ENCODE measurements at places on chromosomes 2 and 18.

GRCh38 chr2:3051266-3051665 lies 326.4 kb downstream of the EIPR1 start:
- no peak for DNase-seq

DNA sequence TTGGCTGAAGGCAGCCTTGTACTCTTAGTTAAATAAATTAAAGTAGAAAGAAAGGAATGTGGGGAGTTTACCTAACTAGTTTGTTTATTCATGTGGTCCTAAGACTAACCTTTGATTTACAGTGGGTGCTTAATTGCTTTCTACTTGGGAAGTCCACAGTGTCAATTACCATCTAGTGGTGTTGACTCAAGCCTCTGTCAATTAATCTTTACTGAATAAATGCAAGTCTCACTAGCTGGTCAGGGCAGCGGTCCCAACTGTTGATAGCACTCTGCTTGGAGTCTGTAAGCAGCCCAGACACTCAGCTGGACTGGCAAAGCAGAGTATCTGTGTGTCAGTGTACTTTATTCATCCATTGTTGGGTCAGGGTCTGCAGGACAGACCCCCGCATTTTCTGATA lies 15.8 kb downstream of the ZNF514 start:
- DNase-seq: no peak

- DNase-seq: no peak
Measured at GRCh38 chr18:36441426-36442240, 144.1 kb downstream of the FHOD3 start.

DNA sequence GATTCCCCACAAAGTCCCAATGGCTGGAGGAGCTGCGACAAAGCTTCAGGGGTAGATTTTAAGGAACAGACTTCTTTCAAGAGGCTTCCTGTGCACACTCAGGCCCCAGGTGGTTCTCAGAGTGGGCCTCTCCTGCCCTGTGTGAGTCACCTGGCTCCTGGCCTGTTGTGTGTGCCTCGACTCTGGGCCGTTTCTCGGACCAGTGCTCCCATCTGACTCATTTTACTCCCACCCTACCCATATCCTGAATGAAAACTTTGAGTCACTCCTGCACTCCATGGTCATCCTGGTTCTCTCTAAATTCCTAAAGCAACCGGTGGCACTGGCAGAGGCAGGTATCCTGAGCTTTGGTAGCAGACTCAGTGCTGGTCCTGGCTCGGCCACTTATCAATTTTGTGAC lies 84.1 kb downstream of the CELF4 start:
- no peak for DNase-seq

- DNase-seq: peak; percentile 30
Measured at GRCh38 chr2:62303788-62304187, 107.9 kb downstream of the B3GNT2 start.

DNA sequence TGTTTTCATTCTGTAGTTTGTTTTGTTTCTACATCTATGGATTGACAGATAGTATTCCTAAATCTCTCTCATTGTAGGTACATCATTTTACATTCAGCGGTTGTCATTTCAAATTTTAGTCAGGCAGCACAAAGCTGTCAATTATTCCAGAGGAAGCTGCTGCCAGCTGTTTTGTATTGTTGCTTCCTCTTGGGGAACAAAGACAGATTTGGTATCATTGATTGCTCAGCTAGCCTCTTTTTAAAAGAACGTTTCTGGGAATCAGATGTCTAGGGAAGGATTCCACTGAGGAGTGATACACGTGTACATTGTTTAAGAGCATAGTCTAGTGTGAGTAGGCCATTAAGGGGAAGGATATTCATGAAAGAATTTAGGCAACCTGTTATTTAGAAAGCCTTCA lies 145.8 kb downstream of the AGPS start:
- no peak for DNase-seq

GRCh38 chr2:48015421-48015820 lies 109.1 kb upstream of the FBXO11 start:
- DNase-seq: no peak

- no peak for DNase-seq
Measured at GRCh38 chr18:12449051-12449785, 41.5 kb downstream of the PRELID3A start.

GRCh38 chr2:159531475-159531874 lies 84.9 kb downstream of the BAZ2B start:
- DNase-seq: no peak

DNA sequence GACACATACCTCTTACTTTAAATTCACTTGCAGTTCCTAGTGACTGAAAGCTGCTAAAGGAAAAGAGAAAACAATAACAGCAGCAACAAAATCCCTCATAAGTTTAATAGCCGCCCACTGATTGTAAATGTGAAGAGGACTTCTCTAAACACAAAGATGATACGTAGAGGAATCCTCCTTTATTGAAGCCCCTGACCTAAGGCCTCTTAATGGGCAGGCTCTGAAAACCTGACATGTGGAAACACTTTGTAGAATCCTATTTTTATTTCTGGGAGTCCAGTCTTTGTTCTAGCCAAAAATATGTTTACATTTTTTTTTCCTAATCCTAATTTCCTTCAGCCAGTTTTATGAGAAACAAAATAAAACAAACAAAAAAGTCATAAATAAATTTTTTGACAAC lies 1277.7 kb upstream of the CELF4 start:
- no peak for DNase-seq

- peak; percentile 76 for DNase-seq
Measured at GRCh38 chr2:64945973-64946768, 43.0 kb upstream of the SLC1A4 start.

DNA sequence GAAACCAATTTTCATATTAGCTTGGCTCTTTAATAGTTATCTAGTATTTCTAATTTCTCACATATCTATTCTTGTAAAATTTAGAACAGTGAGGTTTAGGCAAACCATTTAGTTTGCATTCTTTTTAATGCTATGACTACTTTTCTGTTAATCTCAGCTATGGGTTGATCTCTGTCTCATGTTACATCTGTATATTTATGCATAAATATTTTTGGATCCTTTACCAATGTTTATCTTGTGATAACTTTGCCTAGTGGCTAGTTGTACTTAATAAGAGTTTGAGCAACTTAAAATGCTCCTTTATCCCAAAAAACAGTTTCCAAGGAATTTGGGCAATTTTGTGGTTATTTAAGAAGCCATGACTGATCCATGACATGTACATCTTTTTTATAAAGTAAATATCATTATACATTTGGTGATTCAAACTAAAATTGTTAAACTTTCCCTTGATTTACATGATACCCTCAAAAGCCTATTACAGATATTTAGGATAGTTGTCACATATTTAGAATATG lies 86.3 kb downstream of the R3HDM1 start:
- DNase-seq: no peak

GRCh38 chr2:36449213-36449612 lies 93.6 kb downstream of the CRIM1 start:
- DNase-seq: no peak

- no peak for DNase-seq
Measured at GRCh38 chr2:64126601-64127000, 17.6 kb downstream of the PELI1 start.

DNA sequence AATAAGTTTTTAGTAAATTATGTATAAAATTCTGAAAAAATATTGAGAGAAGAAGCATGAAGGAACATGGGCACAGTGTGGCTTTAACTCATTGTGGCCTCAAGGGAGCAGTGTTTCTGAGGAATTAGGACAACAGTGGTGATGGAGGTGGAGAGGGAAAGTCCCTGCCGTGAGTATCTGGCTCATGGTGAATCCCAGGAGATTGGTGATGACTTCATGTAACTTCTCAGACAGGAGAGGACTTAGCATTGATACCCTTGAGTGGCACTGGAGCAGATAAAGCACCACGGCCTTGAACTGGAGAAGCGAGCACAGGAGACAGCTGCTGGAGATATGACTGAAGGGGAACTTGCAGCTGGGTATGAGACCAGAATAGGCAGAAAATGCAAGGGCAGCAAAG lies 35.0 kb upstream of the LRP1B start:
- DNase-seq: no peak

- DNase-seq: peak; percentile 28
Measured at GRCh38 chr2:174699993-174700766, 64.1 kb downstream of the CHRNA1 start.

- peak; percentile 83 for DNase-seq
Measured at GRCh38 chr2:73985308-73986084, 786 bp downstream of the TET3 start.

DNA sequence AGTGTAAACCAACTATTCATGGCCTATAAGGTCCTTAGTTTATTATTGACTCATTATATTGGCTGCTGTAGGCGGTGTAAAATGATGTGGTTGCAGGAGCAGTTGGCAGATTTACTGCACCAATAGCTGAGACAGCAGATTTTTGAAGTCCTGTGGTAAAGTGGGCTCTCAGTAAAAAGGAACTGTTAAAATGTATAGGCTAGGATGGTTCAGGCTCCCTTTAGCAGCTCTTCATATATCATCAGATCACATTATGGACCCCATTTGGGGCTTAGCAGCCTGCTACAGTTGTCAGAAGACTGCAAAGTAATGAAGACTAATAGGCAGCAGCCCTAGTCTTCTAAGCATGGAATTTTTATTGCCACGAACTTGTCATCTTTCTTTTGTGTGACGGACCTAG lies 27.8 kb downstream of the MTX2 start:
- DNase-seq: no peak

- no peak for DNase-seq
Measured at GRCh38 chr2:215537611-215538010, 101.7 kb upstream of the FN1 start.

GRCh38 chr18:14026199-14026598 lies 106.0 kb downstream of the ZNF519 start:
- DNase-seq: no peak

GRCh38 chr18:56756966-56757365 lies 105.8 kb downstream of the WDR7 start:
- no peak for DNase-seq

DNA sequence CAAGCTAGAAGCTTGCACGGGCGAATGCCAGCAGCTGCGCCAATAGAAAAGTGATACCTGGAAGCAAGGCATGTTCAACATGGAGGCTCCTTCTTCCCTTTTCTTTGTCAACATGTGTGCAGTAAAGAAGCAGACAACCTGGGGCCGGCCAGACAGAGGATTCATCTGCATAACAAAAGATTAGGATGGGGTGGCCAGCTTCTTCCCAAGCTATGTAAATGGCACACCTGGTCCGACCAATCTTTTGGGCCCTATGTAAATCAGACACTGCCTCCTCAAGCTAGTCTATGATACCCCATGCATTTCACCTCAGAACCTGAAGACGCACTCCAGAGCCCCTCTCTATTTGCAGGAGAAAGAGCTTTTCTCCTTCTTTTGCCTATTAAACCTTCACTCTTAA lies 66.4 kb upstream of the TGFA start:
- no peak for DNase-seq

GRCh38 chr2:204718607-204719006 lies 173.3 kb downstream of the PARD3B start:
- no peak for DNase-seq

GRCh38 chr2:5660591-5660990 lies 31.6 kb upstream of the SOX11 start:
- no peak for DNase-seq

GRCh38 chr2:20123871-20124594 lies 72.6 kb upstream of the LAPTM4A start:
- no peak for DNase-seq

DNA sequence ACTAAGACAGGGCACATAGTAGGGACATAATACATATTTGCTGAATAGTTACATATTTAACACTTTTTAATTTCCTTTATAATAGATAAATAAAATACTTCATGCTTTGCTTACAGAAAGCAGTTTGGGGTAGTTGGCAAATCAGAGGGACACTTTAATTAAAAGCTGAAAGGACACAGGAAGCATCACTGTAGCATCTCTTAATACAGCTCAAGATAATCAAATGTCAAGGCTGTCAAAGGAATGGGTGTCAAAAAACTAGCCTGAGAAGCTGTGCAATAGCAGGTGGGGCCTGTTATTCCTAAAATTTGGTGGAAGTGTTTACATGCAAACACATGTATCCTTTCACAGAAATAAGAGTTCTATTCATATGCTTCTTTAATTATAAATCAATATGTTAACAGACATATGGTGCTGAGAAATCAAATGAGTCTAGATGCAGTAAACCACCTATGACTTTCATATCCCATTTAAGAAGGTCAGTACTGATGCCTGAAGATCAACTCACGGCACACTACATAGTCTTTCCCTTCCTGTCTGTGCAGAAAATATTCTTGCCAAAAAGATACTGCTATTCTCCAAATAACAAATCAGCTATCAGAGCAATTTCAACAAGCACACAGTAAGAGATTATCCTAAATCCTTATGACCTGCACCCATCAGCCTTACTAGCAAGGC lies 174.6 kb downstream of the STK39 start:
- no peak for DNase-seq

DNA sequence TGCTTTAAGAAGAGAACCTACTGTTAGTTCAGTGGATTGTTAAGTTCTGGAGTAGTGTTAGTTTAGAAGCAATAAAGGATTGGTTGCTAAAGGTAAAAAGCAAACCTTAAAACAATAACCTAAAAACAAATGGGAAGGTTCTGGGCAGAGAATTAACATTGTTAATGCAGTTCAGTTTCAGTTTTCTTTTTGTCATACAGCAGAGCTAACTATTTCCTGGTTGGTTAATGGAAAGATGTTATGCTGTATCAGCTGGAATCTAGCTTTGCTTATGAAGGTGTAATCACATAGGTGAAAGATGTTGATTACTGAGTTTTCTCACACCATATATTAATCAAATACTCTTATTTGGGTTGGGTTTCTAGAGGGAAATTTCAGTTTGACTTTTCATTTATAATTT lies 23.8 kb downstream of the SMAD4 start:
- no peak for DNase-seq

DNA sequence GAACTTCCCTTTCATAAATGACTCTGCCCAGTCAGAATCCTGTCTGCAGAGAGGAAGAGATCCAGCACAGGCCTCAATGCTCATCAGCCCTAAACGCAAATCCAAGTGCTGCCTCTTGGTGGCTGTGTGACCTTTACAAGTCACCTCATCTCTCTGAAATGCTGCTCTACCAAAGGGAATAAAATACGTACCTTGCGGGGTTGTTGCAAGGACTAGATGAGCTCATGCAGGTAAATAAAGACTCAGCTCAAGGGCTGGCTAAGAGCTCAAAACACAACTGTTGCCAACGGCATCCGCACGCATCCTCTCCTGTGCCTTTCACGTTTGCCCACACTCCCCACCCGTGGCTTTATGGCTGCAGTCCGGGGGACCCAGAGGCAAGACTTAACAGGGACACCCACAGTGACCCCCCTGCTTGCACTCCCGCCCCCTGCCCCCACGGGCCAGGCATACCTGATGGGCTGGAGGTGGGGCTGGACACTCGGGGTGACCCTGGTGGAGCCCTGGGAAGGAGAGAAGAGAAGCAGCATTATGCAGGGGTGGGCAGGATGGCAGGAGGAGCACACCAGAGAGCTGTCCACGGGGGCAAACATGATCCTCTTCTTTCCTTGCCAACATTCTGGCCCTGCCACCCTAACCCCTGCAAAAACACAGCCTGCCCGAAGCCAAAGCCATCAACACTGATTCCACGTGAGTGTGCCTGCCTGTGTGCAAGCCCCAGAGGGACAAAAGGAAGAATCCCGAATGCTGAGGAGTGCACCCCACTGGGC lies 102.6 kb downstream of the TNS1 start:
- no peak for DNase-seq

- no peak for DNase-seq
Measured at GRCh38 chr2:38653380-38653714, 12.6 kb upstream of the GALM start.

Data from stimulated activated naive CD8-positive, alpha-beta T cell treated with anti-CD3 and anti-CD28 coated beads, Interleukin-15, Interleukin-2, amounts not matched to agents 100 U/mL and 50 U/mL, for 24 hours (primary cell).